AG10803 (cell line): ENCODE measurements at places on chromosomes 3 and 15.

GRCh38 chr3:26989037-26989436 lies 366.5 kb downstream of the LRRC3B start:
- no peak for DNase-seq

GRCh38 chr3:58085616-58086015 lies 77.4 kb downstream of the FLNB start:
- no peak for DNase-seq

GRCh38 chr3:142595951-142596725 lies at the start of gene PLS1:
TSS of gene PLS1 (plus strand) at chr3:142596393. CDS start at chr3:142664238, 67,845 bp downstream.
- DNase-seq, result peak; percentile 60

DNA sequence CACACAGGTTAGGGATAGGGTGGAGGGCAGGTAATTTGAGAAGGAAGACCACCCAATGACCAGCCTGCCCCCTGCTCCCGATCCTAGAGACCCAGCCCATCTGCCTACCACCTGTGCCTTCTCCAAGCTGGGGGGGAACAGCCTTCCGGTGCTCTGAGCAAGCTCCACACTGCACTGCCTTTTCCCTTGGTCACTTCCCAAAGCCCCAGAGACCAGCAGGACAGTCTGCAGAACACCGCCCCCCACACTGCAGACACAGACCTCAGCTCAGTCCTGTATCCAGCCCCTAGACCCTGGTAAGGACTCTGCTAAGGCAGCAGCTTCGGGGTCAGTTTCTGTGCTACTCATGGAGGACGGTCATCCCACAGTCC lies 156.9 kb downstream of the MEGF11 start:
- no peak for DNase-seq

GRCh38 chr3:20250786-20251185 lies 64.8 kb upstream of the SGO1 start:
- no peak for DNase-seq

DNA sequence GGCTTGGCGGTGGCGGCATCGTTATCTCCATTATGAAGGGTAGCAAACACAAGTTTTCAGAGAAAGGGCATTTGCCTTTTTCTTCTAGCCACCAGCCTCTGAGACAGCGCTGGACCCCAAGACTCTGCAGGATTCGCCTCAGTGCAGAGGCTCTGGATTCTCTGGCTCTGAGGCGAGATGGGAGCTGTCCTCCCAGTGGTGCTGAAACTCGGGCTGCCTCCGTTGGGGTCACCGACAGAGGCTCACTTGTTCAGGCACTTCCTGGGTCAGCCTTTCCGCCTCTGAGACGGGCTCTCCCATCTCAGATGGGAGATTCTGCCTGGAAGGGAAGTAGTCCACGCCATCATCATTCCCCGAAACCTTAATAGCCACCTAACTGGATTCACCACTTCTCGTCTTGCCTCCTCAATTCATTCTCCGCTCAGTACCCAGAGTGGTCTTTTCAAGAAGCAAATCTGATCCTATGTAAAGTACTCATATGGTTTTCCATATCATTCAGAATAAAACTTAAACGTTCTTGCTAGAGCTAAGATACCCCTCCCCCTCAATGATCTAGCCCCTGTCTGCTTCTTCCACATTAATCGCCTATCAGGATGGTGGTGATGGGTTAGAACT lies 76.9 kb downstream of the RHCG start:
- DNase-seq, result no peak

GRCh38 chr15:37625576-37625975 lies 308.9 kb upstream of the TMCO5A start:
- DNase-seq, result peak; percentile 2

GRCh38 chr3:32937331-32937730 lies 14.1 kb upstream of the CCR4 start:
- DNase-seq, result no peak

DNA sequence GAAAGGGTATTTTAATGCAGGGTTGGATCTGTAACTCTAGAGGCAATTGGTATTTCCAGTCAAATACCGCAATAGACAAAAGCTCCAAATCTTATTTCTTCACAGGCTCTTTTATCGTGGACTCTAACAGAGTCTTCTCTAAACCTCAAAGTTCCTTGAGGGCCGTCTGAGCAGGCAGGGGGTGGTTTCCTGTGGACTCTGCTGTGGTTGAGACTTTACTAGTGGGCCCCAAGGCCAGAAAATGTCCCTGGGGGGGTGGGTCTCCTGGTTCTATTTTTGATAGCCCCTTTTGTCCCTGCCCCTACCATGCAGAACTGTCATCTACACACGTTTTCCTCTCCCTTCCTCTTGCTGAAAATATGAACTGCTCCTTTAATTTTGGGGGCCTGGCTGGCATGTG lies 80.1 kb downstream of the ASB7 start:
- no peak for DNase-seq
